SW 1271 (cell line): ENCODE measurements at places on chromosomes 11 and 22.

DNA sequence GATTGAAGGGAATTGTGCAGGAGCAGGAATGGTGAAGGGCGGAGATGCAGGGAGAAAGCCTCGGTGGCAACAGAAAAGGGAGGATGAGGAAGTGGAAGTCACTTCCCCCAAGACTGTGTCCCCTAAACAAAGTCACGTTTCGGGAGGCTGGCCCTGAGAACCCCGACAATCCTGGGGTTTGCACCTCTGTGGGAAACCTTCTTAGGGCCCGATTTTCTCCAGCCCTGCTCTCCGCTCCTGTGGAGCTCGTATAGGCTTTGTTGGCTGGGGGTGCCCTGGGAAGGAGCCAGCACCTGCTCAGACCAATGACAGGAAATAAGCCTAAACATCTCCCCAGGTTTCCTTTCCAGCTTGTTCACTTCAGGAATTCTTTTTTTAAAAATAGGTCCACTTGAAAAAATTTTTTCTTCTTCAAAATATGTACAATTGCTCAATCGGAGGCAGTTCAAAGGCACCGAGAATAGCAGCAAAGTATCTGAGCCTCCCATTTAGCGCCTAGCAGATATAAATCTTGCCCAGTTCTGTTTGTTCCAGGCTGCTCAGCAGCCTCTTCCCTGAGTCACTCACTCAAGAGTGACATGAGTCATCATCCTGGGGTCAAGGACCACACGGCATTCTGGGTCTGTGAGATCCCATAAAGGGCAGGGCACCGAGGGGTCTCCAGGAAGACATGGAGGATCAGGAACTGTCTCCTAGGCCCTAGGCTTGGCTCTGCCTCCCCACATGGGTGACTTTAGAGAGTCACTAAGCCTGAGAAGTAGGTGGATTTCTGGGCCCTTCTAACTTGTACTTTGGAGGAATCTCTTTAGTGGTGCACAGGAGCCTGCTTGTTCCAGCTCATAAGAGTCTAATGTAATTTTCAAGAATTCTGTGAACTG lies 34.0 kb downstream of the IRAG1 start:
- DNase-seq = peak; percentile 57

DNA sequence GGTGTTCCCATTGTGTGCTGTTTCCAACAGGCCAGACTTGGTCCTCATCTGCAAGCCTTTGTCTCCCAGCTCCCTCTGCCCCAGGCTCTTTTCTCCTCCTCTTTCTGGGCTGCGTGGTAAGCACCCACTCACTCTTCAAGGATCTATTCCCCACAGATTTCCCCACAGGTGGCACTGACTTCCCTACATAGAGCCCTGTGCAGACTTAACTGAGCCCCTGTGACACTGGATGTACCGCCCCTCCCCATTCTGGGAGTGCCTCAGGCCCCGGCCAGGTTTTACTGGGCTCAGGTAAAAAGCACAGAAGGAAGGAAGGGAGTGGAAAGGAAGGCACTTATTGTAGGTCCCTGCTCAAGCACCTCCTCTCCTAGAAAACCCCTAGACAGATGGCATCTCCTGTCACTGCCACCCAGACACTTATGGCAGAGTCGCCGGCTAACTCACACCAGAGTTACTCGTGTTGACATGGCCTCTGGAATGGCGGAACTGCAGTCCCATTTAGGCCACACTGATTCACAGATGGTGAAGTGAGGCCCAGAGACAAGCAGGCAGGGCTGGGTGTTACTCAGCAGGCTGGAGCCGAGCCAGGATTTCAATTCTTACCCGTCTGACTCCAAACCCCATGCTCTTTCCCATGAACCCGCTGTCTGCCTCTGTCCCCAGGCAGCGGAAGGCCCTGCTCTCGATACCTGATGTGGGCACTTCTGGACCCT lies 47.2 kb downstream of the LRRC32 start:
- DNase-seq = no peak

DNA sequence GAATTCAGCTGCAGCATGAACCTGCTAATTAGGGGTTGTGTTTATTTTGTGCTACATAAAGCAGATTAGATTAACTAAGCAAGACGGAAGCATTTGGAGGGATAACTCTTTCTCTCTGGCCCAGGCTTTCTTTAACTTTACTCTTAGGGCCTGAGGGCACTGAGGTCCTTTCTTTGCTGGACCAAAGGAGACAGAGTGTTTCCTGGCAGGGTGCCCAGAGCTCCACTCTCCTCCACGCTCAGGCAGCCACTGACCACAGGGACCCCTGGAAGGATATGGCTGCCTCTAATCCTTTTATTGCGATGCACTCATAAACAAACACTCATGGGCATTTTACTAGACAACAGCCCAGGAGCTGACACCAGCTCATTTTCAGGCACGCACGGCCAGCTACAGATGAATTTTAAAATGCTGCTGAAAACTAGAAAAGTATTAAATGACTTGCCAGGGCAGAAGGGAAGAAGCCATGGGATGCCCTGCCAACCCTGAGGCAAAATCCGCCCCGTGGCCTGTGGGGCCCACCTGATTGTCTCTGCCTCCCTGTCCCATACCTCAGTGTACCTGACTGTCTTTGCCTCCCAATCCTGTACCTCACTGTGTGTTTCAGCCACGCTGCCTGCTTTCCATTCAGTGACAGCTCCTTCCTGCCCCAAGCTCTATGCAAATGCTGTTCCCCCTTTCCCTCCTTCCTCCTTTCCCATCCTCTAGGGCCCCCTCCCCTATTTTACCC lies 192.6 kb upstream of the NAV2 start:
- no peak for DNase-seq

DNA sequence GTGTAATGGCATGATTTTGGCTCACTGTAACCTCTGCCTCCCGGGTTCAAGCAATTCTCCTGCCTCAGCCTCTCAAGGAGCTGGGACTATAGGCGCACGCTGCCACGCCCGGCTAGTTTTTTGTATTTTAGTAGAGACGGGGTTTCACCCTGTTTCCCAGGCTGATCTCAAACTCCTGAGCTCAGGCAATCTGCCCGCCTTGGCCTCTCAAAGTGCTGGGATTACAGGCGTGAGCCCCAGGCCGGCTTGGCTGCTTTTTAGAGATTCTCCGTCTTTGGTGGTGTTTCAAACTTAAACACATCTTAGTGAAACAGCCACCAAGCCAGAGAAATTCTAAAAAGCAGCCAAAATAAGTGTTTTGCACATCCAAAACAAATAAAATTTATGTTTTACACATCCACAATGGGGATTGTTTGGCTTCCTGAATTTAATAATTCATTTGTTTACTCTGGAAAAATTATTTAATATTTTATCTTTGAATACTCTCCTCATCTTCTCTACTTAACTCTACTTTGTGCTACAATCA lies 18.4 kb downstream of the BCL2L13 start:
- no peak for DNase-seq

DNA sequence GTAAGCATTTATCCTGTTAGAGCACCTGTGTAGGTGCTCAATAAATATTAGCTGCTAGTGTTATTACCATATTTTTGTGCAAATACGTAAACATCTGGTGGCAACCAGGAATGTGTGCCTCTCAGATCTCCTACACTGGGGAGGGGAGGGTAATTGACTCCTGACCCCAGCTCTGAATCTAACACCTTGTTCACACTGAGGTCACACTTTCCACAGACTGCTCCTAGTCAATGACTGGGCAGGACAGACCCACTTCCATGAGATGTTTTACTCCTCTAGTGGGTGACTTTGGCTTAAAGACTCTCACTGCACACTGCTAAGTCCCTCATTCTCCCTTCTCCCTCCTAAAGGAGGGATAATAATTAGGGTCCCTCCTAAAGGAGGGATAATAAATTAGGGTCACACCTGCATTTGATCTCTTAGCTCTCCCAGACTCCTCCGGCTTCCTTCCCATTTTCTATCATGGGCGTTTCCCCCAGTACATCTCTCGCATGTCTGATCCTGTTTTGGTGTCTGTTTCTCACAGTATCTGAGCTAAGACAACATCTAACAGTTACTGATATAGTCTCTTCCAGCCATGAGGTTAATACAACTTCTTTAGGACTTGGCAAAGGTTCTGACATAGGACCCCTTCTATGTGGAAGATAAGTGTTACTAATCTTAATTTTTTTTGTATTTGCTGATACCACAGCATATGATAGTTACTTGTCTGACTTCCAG lies 8.0 kb downstream of the CSTPP1 start:
- DNase-seq = no peak

GRCh38 chr11:65307298-65308229 lies 7.1 kb upstream of the CDC42EP2 start:
- no peak for DNase-seq

GRCh38 chr22:29359469-29359868 lies 28.9 kb downstream of the AP1B1 start:
- no peak for DNase-seq

DNA sequence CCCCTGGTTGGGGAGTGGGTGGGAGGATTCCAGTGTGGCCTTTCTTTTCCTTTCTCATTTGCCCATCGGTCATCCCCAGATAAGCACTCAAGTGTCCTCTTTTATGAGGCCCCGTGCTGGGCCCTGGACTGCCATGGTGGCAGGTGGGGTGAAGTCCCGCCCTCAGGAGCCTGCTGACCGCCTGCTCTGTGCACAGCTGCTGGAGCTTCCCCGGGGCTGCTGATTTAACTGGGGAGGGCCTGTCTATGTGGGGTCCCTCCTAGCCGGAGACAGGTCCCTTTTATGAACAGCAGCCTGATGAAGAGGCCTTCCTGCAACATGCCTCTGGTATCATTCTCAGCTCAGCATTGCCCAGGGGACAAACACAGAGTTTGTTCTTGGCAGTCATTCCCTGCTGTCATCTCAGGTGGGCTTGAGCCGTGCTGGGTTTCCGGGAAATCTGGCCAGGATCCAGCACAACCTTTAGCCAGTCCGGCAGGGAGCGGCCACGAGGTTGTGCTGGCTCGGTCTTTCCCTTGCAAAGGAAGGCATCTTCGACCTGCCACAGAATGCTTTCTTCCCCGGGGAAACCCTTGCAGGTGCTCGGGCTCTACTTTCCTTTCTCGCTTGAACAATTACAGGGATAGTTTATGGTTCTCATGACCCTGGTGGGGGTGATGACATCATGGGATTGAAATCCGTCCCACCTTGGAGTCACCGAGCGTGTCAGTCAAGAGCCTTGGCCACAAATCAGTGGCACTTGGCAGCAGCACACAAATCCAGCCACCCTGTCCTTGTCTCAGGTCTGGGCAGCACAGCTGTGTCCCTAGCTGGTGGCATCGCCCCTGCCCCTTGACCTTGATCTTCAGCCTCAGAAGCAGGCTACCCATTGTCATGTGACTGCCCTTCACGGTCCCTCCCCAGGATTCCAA lies 20.1 kb downstream of the ST14 start:
- no peak for DNase-seq

GRCh38 chr22:28229566-28230485 lies 310.8 kb upstream of the PITPNB start:
- no peak for DNase-seq

- no peak for DNase-seq
Measured at GRCh38 chr11:111265421-111265820, 19.9 kb downstream of the POU2AF2 start.

DNA sequence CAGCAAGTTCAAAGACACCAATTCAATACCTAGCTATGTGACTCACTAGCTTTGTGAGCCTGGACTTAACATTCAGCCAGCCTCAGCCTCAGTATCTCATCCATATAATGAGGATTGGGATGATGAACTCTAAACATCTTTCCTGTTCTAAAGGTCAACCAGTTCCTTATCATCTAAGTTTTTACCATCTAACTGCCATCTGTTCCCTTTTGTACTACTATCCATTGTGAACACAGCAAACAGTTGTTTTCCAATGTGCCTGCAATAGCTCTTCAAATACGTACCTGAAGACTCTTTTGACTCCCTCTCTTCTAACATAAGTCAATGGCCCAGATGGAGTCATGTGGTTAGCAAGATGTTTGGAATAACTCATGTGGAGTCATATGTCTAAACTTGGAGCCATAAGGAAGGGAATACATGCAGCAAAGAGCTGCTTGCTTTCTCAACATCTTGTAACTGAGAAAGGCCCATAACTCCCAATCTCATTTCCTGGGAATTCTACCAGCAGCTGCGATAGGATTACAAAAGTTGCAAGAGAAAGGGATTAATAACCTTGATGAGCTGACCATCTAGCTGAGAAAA lies 19.4 kb downstream of the SYTL2 start:
- DNase-seq = no peak

GRCh38 chr22:22144858-22145257 lies 99.7 kb upstream of the VPREB1 start:
- no peak for DNase-seq

DNA sequence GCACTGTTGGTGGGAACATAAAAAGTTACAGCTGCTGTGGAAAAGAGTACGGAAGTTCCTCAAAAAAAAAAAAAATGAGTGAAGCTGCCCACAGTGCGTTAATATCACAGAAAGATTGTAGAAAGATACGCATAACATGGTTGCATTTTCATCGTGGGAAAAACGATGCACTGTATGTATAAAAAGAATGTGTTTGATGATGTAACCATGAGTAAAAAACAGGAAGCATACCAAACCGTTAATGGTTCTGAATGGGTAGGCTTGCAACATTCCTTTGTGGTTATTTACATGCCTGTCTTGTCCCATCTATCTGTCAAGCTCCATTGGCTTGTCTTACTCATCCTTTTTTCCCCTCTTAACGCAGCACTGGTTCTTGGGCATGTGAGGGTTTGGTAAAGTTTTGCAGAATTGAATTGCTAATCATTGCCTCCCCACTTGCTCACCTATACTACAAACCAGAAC lies 33.8 kb upstream of the DKK3 start:
- peak; percentile 63 for DNase-seq

DNA sequence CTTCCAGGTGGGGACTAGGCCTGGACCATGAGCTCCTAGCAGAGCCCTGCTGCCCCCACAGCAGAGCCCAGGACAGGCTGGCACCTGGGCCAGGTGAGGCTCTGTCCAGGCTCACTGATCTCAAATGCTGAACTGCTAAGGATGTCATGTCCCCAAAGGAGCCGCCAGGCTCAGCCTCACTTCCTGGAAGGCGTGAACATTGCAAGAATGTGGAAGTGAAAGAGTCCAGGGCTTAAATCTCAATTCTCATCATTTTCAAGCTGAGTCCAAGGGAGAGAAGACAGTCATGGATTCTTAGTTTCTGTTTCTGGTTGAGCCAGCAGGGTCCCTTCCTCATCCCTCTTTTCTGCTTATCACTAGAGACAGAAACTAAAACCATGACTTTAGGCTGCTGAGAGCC lies 5.0 kb downstream of the ASCL2 start:
- no peak for DNase-seq

DNA sequence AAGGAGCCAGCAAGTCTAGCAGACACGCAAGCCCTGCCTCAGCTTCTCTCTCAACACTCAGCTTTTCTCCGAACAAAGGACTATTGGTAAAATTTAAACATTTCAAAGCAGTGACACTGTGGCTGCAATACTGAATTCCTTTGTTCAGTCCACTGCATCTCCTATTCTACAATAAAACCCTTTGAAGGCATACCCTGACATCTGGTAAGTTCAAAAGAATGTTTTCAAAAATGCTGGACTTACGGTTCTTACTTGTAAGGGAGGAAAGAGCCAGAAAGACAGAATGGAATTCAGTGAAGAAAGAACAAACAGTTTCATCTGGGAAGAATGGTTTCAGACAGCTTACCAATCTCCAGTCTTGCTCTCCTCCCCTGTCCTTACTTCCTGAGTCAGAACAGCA lies 12.7 kb upstream of the OR8K1 start:
- no peak for DNase-seq

GRCh38 chr22:19207884-19208283 lies 29.3 kb upstream of the SLC25A1 start:
- no peak for DNase-seq
